Stimulated activated CD4-positive, alpha-beta T cell treated with anti-CD3 and anti-CD28 coated beads, Interleukin-4, amount 100 ng/mL, for 48 hours (primary cell): ENCODE measurements at places on chromosomes 16 and 17.

DNA sequence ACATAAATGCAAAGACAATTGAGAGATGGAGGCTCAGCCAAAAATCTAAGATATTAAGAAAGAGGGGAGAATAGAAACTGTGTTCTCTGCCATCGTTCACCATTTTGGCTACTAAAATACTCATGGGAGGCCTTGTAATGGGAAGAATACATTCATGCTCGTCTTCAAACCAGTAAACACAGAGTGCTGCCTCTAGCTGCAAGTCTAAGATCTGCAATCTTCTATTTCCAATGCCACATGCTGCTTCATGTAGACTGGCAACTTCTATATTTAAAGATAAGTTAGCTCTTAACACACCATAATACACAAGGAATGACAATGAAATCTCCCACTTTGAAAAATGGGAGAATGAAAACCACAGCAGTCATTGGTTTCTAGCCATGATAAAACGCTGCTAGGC is 387.3 kb downstream of the HS3ST3B1 start:
- no peak for DNase-seq

- no peak for DNase-seq
Measured at GRCh38 chr17:45403906-45404490, 28.7 kb downstream of the ARHGAP27 start.

DNA sequence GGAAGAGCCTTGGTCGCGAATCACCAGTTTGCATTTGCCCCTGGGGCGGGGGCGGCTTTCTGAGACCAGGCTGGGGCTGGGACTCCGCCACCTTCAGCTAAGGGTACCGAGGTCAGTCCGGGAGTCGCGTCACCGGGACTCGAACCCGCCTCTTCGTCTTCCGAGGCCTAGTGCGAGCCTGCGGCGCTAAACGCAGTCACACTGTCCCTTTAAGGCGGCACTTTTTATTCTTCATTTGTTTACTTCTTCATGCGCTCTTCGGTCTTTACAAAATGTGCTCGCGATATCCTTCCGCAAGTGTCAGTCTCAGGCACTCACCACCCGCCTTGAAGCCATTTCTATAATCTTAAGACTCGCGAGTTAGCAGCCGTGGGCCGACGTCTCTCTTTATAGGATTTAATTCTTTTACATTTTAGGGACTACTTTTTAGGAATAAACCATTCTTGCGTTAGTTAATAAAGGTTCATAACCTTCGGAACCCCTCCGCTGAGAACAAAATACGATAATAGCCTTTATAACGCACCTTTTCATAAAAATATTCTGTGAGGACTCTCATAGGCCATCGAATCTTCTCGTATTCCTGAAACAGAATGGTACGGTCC is 593 bp upstream of the HEXIM1 start:
- peak; percentile 74 for DNase-seq

DNA sequence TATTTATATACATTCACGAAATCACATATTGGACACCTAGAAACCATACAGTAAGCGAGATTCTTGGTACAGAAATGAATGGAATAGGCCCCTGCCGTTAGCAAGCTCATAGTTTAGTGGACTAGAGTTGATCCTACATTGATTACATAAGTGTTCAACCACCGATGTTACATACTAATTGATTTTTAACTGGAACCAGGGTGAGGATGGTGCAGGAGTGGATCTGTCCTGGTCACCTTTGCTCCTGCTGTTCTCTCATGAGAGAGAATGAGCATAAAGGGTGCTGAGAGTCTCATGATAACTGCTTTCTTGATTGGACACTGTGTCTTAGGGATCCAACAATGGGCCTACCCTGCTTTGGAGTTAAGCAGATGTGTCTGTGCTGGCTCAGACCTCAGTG is 13.9 kb downstream of the MAP2K4 start:
- DNase-seq: no peak

DNA sequence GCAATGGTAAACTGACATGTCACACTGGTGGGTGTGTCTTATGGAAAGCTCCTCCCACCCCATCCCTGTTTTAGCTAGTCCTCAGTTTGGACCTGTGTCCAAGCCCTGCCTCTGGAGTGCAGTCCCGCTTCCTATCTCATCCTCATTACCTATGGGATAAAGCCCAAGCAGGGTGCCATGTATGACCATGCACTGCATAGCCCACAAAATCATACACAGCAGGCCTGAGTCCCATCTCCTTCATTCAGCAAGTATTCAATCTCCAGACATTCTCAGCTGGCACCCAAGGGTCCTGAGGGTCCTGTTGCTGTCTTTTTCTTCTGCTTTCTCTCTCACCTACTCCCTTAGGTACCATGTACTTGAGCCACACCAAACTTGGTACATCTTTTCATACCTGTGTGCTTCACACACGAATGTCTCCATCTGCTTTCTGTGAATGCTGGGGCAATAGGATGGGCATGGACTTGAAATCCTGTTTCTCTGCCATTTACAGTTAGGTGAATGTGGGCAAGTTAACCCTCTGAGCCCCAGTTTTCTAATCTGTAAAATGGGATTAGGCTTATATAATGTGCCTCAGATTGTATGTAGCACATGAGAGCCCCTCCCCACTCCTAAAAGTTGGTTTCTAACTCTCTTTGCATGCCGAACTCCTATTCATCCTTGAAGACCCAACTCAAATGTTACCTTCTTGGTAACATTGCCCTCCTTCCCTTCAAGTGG is 28.5 kb downstream of the TNS4 start:
- no peak for DNase-seq

GRCh38 chr17:8188263-8188839 is 1.6 kb downstream of the BORCS6 start:
- no peak for DNase-seq

- DNase-seq: no peak
Measured at GRCh38 chr17:29014716-29015115, 8.9 kb upstream of the SEZ6 start.

DNA sequence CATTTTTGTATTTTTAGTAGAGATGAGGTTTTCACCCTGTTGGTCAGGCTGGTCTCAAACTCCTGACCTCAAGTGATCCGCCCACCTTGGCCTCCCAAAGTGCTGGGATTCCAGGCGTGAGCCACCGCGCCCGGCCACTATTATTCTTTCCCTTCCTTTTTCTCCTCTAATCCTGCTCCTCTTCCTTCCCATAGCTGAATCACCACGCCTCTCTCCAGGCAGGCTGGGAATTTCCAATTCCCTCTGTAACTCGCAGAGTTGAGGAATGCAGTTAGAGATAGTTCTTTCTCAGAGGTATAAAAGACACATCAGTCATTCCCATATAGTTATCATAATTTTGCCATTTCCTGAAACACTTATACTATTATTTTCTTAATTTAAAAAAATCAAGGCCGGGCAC is 11.2 kb downstream of the METTL16 start:
- DNase-seq: no peak

- DNase-seq: no peak
Measured at GRCh38 chr17:79930877-79931816, 91.9 kb upstream of the CBX4 start.

- DNase-seq: no peak
Measured at GRCh38 chr17:43367737-43368242, 31.0 kb upstream of the ARL4D start.

- DNase-seq: no peak
Measured at GRCh38 chr16:72917051-72917450, 130.9 kb downstream of the ZFHX3 start.

GRCh38 chr16:88512728-88513696 is 57.2 kb upstream of the ZC3H18 start:
- DNase-seq: no peak

DNA sequence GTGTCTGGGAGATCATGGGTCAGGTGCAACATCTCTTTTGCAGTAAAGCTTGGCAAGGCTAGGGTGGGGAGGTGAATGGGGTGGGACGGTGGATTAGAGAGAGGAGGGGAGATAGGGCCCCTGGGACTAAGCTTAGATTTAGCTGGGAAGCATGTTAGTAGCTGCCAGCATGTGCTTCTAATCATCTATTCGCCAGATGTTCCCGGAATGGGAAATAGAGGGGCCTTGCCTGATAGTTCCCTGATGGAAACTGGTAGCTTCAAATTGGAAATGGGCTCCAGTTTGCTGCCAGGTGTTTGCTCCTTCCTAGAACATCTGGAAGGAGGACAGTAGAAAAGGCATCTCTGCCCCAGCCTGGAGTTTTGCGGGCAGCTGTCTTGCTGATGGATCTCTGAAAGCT is 176.1 kb downstream of the CCDC182 start:
- no peak for DNase-seq

DNA sequence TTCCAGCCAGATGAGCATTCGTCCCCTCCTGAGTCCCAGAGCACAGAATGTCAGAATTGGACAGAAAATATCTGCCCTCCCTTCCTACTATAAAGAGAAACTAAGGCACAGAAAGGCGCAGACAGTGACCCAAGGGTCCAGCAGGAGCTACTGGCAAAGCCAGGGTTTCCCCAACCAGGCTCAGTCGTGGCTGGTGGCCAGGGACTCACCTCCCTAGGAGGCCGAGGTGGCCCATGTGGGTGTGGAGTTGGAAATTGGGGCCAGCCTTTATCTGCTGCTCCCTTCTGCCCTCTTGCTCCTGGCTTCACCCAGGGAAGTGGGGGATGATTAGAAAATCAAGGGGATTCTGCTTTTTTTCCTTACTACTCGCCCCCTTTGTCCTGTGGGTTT is 1.1 kb downstream of the DRC7 start:
- no peak for DNase-seq

- DNase-seq: peak; percentile 39
Measured at GRCh38 chr16:49491771-49492761, 118.5 kb downstream of the C16orf78 start.

- no peak for DNase-seq
Measured at GRCh38 chr16:21276090-21276489, 2.0 kb downstream of the CRYM start.

DNA sequence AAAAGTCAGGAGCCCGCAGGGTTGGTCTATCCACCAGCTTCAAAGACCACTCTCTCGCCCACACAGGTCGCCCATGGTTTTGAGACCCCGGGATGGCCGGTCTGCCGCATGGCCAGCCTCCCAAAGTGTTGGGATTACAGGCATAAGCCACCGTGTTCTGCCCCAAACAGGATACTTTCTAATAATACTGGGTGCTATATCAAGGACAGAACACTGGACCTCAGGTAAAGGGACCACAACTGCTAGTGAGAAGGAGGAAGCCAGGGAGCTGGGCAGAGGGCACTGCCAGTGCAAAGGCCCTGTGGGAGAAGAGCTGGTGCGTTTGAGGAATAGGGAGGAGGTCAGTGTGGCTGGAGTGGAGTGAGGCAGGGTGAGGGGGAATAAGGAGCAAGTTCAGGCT is 34.1 kb downstream of the IL21R start:
- DNase-seq: no peak

DNA sequence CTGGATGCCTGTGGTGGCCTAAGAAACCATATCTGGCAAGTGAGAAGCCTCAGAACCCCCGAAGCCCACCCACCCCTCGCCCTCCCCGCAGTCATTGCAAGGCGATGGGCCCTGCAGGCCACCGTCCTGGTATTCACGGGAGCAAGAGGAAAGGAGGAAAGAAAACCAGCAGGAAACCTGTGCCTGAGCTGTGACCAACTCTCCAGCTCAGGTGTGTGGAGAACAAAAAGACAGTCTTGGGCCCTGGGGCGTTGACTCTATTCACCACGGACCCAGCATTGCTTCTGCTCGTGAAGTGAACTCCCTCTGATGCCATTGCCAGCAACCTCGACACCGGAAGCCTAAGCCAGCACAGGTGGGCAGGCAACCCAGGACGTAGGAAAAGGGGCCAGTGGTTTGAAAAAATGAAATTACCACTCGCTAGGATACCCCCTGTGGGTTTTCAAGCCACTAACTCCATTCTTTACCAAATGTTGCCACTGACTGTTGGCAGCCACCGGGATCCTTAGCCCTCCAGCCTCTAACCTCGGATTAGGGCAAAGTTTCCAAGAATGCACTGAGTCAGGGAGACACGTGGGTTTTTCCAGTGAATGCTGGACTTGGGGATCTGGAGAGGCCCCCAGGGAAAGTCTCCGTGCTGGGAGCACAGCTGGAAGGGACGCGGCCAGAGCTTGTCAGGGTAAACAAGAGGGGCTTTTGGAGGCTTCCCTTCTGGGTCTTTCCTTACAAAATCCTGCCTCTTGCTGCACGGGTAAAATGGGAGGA is 25.1 kb downstream of the FA2H start:
- no peak for DNase-seq

DNA sequence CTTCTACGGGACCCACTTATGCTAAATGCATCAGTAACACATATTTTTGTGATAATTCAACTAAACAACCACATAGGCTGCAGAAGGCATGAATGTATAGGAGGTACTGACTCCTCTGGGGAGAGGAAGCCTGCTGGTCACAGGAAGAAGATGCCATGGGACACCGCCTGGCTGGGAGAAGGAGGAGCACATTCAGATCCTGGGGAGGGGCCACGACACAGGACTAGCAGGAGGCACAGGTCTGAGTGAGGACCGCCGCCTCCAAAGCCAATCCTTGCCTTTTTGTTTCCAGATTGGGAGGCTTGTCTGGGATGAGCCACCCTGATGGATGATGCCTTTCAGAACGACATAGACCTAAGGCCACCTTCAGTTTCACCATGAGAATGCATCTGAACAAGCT is 34.6 kb downstream of the MBTPS1 start:
- DNase-seq: no peak

- DNase-seq: no peak
Measured at GRCh38 chr17:15886804-15887203, 58.1 kb upstream of the ADORA2B start.

DNA sequence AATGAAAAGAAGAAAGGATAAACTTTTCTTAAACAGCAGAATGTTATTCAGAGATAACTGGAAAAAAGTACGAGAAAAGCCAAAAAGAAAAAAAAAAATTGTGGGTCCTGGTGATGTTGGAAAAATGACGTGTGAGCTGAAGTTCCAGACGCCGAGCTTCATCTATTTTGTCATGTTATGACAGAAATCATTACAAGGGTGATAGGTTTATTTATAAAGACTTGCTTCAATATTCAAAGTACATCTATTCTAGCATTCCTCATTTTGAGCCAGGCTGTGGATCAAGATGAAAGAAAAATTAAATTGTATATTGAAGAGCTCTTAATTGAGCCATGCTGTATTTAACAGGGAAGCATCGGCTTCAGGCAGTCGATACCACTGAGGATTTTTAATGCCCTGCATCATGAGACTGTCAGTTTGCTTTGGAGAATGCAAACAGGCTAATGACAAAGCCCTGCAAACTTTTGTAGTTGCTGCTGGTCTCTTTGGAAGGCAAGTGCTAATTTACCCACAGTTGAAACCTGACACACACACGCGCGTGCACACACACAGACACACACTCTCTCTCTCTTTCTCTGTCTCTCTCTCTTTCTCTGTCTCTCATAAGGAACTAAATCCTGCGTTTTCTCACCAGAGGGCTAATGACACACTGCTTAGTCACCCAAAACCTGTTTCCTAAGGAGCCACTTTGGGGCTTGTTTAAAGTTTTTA is 110.7 kb downstream of the WWOX start:
- DNase-seq: no peak

DNA sequence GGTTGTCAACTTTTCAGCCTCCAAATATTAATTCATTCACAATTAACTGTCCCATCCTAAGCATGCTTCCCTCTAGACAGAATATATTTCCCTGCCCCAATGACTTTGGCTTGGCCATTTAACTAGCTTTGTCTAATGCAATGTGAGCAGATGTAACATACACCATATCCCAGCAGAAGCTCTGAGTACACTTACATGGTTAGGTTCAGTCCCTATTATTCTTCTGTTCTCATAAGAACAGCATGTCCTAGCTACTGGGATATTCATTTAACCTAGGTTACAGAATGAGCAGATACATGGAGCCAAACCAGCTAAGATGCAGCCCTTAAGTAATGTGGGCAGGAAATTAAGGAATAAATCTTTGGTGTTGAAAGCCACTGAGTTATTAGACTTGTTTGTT is 31.8 kb downstream of the MED13 start:
- no peak for DNase-seq

- DNase-seq: no peak
Measured at GRCh38 chr17:78661093-78661770, 84.0 kb upstream of the DNAH17 start.

- no peak for DNase-seq
Measured at GRCh38 chr16:84692451-84693214, 7.2 kb upstream of the USP10 start.
